Naive thymus-derived CD8-positive, alpha-beta T cell (primary cell): ENCODE measurements at places on chromosomes 2 and 18.

DNA sequence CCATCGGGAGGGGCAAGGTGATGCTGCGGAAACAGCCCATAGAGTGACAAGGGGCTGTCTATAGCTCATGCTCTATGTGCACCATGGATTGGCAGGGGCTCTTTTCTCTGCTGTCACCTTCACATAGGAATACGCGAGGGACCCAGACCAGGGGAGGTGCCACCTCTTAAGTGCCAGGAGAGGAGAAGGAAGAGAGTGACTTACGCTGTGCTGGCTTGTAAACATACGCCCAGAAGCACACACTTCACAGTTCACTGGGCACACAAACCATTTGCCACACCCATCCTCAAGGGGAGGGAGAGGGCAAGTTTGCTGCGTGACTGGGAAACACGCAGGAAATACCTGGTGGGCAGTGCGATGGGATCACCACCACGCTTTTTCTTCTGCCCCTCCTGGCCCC is 65.1 kb upstream of the GPR45 start:
- no peak for DNase-seq

GRCh38 chr2:169511818-169512217 is 2.3 kb downstream of the KLHL41 start:
- DNase-seq: no peak

DNA sequence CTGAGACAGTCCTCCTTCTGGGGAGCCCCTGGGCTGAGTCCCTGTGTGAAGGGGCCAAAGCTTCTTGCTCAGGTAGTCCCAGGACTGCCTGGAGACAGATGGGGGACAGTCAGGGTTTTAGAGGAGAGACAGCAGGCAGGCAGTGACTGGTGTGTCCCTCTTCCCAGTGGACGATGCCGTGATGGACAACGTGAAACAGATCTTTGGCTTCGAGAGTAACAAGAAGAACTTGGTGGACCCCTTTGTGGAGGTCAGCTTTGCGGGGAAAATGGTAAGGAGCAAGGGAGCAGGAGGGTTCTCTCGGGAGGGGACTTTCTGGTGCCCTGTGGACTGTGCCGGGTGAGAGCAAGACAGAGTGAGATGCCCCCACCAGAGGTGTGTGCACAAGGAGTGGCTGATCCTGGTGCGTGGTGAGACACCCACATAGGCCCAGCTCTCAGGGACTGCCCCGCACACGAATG is 74.8 kb downstream of the DYSF start:
- no peak for DNase-seq

- no peak for DNase-seq
Measured at GRCh38 chr2:189580241-189580651, 340 bp downstream of the SLC40A1 start.

- DNase-seq: peak; percentile 64
Measured at GRCh38 chr2:54579682-54580620, 123.8 kb downstream of the SPTBN1 start.

- no peak for DNase-seq
Measured at GRCh38 chr2:66435549-66435875, 587 bp downstream of the MEIS1 start.

GRCh38 chr2:217555081-217555876 is 447.5 kb downstream of the TNS1 start:
- no peak for DNase-seq

- DNase-seq: no peak
Measured at GRCh38 chr2:102764083-102764482, 2.3 kb downstream of the TMEM182 start.

- no peak for DNase-seq
Measured at GRCh38 chr2:29080886-29081743, 6.8 kb upstream of the PCARE start.

GRCh38 chr18:77131100-77131651 is 1.4 kb downstream of the MBP start:
- no peak for DNase-seq

DNA sequence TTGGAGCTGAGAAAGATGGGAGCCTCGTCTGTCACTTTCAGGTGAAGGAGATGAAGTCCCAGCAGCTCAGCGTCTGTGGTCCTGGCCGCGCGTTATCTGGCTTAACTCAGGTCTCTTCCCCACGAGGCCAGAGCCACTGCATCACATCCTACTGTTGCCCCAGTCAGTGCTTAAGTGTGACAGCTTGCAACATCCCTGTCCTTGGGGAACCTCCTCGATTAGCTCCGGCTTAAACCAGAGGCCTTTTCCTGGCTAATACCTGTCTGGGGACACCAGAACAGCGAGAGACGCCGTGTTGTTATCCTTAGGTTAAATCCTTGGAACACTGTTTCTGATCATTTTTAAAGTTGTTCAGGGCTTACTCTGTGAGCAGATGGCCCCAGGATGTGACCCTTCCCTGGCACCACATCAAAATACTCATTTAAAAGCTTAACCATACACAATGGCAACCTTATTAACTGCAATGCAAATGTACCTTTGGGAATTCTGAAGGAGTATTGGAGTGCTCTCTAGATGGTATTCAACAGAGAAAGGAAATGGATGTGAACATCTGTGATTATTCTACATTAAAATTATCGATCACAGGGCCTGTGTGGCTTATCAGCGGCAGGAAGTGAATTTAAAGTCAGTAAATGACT is 61.2 kb upstream of the SPP2 start:
- no peak for DNase-seq

- DNase-seq: peak; percentile 53
Measured at GRCh38 chr2:189657867-189658266, 3.4 kb upstream of the ASNSD1 start.

DNA sequence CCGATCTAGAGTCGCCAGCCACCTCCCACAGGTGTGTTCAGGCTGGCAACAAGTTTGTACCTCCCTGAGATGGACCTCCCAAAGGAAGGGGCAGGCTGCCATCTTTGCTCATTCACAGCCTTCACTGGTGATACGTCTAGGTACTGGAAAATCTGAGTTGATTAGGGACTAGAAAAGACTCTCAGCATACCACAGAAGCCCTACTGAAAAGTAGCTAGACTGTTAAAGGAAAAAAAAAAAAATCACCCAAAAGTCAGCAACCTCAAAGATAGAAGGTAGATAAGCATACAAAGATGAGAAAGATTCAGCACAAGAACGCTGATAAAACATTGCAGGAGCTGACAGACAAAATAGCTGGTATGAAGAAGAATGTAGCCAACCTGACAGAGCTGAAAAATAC is 128.6 kb upstream of the WDR75 start:
- no peak for DNase-seq
